ENCODE measurements at places on chromosomes 5 and 9. TPM values are rescaled to one million over a fixed set of nuclear protein-coding genes. Genes with fewer than 3 reads are reported as not detected.

DNA sequence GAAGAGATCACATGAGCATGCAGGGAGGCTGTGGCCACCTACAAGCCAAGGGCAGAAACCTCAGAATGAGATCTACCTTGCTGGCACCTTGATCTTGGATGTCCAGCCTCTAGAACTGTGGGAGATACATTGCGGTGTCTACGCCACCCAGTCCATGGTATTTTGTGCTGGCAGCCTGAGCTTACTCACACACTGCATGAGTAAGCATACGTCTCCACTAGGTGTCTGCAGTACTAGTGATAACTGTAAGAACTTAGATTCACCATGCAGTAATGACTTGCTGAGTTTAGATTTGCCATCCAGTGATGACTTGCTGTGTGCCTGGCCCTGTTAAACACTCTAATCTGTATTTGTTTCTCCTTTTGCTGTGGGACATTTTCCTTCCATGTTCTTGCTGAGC lies 417.7 kb downstream of the GADD45G start:
- no peak for DNase-seq

- no peak for DNase-seq
These were observed 36.4 kb upstream of the GAS1 start for GRCh38 chr9:86983620-86984259.

DNA sequence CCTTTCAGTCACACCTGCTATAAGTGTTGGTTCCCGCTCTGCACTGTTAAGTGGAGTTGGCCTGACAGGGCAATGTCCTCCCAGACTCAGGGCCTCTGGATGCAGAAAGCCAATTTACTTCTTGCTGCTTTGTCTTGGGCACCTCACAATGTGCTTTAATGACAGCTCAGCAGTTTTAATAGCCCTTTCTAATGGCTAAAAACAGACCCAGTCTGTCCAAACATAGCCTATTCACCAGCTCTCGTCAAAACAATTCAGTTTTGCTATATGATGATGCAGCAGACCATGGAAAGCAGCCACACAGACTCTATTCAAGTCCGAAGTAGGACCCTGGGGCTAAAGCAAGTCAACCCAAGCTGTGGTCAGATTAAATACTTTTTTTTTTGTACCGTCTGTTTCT lies 529.1 kb upstream of the SEMA6A start:
- peak; percentile 47 for DNase-seq

DNA sequence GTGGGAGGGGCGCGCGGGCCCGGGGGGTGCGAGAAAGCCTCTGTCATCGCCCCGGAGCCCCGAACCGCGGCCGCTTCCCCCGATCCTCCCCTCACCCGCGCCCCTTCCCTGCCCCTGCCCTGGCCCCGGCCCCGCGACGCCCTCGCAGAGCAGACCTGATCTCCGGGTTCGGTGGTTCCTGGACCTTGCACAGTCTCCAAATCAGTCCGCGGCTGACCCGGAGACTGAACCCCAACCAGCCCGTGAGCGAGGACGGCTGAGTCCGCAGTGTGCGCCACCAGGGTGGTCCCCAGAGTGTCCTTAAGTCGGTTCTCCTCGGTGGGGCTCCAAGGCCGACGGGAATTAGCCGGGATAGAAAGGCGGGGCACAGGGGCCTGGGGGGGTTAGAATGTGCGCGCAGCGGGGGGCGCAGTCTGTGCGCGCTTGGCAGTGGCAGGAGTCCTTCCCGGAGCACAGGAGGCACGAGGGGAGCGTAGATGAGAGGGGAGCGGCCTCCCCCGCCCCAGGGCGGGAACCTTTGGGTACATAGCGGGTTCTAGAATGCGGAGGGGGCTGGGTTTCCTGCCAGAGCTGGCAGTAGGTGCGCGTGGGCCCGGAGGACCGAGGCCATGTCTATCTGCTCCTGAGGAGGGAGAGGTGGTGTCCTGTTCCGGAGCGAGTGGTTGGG lies 779 bp downstream of the PKN3 start:
- peak; percentile 79 for DNase-seq

DNA sequence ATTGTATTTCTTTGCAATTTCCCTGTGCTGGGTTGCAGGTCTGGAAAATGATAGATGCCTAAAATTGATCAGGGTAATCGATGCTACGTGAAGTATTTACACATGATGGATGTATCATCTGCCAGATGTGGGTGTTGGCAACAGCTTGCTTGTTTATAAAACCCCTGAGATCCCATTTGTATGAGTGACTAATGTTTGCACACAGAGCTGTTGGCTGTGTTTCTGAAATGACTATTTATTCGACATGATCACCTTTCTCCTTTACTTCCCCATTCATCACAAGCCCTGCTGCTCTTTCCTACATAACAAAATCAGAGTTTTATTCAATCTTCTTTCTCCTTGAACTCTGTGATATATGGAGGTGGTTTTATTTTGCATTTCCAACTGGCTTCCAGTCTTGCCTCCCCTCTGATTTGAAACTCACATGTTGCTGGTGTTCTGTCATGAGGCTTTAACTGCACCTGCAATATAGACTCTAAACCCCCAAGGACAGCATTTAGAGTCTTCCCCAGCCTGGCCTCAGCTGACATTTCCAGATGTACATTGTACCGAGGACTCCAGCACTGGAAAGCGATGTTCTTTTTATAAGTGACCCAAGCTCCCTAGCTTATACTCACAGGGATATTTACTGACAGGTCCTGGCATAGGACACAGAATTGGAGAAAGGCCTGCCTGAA lies 50.7 kb upstream of the SHB start:
- no peak for DNase-seq

DNA sequence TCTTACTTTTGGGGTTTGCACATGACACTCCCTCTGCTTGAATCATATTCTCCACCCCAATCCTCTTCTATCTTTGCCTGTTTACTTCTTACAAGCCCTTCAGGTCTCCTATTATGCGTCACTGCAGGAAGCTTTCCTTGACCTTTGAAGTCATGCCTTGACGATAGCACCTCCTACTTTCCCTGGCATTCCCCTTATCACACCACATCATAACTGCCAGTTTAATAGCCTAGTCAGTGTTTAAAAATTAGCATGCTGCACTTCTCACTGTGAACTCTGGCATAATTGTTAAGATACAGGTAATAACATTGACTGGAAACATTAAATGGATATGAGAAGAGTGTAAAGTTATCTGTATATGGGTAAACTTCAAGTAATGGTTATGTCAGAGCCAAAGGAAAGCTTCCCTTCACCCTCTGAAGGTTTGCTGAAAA lies 37.1 kb upstream of the CEP120 start:
- no peak for DNase-seq

DNA sequence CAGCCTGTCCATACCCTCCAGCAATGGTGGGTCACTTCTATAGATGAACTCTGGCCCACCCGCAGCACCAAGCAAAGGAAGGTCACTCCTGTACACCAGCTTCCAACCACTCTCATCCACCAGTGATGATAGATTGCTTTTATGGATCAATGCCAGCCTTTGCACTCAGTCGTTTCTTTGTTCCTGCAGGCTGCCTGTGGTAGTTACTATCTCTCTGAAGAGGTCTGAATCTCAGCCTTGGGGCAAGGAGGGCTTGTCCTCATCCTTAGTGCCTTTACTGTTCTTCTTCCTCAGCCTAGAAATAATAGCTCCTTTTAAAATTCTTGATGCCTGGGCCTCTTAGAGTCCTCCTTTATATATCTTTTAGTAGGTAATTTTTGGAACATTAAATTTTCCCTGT lies 100.8 kb downstream of the TMC1 start:
- DNase-seq, result no peak

DNA sequence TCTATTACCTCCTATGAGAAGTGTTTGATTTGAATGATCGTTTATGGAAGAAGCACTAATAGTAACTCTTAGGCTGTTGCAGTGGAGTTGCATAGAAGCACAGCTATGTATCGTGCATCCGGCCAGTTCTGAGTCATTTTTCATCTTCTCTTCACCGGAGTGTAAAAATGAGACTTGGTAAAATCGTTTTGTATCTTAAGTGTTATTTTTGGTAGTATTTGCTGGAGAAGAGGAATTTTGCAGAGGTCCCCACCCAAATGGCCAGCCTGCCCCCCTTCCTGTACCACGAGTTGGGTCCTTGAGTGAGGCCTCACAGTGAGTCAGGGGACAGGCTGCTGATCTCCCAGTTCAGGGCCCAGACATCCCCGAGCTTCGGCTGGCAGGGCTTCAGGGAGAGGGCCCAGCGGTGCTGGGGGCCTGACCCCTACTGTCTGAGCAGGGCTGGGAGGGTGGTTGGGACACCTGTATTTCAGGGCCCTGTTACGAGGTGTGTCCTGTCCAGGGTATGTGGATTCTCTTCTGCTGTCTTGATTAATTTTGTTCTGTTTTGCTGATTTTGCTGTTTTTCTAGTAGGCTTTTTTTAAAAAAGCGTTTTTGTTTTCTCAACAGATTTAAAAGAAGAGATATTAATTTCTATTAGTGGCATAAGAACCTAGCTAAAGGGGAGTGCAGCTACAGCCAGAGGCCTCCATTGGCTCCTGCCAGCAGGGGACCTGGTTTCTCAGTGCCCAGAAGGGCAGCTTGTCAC lies 210.8 kb downstream of the TRIO start:
- no peak for DNase-seq

DNA sequence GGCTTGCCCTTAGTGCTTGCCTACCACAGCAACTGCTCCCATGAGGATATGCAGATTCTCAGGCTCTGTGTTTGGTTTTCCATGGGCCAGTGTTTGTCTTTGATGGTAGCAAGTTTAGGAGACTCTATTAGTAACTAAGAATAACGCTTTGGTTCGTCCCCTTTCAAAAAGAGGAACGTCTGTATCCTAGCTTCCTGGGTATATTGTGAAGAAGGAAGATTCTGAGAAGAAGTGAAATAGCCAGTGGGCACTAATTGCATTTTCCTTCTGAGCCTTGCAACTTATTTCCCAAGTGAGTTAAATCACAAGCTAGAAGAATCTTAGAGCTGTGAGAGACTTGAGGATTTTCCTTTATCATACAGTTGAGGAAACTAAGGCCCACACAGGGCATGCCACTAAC lies 376.8 kb downstream of the PIK3R1 start:
- DNase-seq, result no peak

DNA sequence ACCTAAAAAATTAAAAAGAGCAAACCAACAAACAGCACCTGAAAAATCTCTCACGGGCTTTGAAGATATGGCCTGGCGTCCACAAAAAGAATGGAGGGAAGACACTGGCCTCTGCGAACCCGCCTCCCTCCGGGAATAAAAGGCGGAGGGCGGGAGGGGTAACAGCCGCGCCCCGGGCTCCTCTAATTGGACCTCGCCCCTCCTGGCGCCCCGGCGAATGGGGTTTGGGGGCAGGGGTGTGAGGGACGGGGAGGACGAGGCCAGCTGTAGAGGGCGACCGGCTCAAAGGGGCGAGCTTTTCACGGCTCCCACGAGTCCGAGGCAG lies 753 bp downstream of the FANCC start:
- peak; percentile 90 for DNase-seq

DNA sequence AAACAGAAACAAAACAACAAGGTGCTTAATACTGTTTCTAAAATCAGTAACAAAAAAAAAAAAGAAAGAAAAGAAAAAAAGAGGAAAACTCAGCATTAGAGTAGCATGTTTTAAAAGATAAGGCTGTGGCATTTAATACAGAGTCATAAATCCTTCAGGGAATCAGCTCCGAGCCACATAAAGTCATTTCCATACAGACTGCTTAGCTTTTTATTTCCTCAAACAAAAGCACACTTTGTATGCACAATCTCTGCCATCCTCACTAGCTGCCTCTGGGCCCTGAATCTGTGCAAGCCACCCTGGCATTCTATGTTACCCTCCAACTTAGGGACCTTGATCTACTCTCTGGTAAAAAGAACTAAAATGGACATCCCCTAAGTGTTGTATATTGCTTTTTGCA lies 87.6 kb downstream of the SEMA6A start:
- DNase-seq, result no peak

DNA sequence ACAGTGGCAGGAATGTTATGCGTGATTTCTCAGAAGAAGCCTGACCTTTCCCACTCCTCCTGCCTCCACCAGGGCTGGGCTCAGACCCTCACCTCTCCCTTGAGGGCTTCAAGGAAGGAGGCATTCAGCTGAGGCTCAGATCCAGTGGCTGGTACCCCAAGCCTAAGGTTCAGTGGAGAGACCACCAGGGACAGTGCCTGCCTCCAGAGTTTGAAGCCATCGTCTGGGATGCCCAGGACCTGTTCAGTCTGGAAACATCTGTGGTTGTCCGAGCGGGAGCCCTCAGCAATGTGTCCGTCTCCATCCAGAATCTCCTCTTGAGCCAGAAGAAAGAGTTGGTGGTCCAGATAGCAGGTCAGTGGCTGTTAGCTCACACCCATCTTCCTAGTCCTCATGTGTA lies 9.9 kb downstream of the BTNL9 start:
- no peak for DNase-seq

DNA sequence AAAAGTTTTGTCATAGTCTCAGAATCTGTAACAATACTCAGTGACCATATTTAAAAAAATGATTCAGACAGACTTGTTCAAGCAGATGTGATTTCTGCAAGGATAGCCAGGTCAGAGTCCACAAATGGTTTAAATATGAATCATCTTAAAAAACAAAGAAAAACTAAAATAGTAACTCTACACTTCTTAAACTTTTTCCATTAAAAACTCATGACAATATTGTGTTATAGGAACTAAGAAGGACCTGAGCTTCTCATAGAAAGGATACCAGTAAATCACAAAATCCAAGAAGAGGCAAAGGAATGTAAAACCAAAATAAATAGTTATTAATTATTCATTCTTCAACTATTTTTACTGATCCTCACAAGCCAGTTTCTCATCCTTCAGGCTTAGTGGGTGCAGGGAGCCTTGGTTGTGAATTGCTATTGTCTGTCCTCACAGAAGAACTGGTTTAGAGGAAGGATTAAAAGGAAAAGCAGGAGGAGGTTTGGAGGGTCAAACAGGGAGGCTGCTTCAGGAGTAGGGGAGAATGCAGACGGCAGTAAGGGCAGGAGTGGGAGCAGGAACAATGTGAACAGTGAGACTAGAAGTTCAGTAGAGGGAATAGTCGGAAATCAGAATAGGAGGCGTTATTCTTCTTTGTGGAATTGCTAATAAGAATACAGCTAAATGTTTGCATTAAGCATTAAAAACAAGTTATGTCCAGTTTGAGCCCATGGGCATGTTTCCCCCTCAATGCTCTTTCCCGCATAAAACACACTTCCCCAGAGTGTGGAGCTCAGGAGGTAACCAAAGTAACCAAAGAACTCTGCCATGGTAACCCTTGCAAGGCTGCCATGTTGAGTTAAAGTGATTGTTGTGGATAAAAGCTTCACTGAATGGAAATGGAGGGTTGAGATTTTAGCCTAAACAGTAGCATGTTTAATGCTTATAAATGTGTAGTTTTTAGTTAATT lies 110.7 kb downstream of the CCDC192 start:
- DNase-seq, result no peak

Gene POLR3G
- 16.4 TPM for polyA plus RNA-seq

Gene ORM2
- polyA plus RNA-seq, result not detected

Gene C9
- polyA plus RNA-seq, result not detected

Gene VCAN
- polyA plus RNA-seq, result 142 TPM

Gene IL5
- polyA plus RNA-seq, result not detected
